ENCODE measurements at places on chromosomes 11 and 22.

- no peak for DNase-seq
Observed at GRCh38 chr22:41350087-41350486, 31.7 kb upstream of the TEF start.

DNA sequence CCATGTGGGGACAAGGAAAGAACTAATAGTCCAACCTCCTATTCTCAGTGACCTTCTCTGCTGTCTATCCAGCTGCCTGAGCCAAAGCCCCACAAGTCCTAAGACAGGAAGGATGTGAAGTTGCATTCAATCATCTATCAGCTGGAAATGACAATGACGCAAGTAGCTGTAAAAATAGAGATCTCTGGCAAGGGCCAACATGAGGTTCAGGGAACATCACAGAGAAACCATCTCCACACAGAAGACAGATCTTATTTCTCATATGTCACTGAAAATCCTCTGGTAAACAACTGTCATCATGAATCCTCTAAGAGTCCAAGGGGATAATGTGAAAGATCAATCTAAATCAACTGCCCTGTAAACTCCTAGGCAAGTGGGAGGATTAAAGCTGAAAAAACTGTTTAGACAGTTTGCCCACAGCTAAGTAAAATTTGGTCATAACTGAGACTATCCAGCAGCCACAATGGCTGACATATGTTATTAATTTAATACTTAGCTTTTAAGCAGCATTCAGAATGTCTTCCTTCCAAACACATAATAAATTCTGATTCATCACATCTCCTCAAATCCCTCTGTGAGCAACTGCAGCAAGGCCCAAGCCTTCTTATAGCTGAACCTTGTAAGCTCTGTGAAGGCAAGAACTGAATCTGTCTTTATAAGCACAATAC is 52.1 kb downstream of the ALG9 start:
- DNase-seq = no peak

DNA sequence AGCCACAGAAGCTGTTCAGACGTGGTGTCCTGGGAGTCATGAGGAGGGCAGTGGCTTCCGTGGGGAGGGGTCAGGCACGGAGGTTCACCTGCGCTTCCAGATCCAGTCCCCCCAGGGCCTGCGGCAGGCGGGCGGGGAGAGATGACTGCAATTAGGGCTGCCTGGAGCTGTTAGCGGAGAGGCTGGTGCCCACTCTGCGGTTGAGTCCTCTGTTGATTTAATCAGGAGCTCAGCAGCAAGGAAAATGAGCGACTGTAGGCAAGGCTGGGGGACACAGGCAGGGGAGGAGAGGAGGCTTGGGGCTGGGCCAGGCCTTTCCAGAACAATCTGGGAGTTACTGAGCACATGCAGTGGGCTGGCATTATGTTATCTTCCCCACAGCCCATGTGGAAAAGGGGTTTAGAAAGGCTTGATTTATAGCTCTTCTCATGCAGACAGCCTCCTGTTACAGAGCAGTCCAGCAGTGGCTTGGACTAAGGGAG is 13.1 kb downstream of the PLCB3 start:
- no peak for DNase-seq

GRCh38 chr11:30128269-30128932 is 102.4 kb upstream of the FSHB start:
- DNase-seq = no peak

- no peak for DNase-seq
Observed at GRCh38 chr22:48636746-48637145, 1190.9 kb downstream of the BRD1 start.

GRCh38 chr22:31346255-31346732 is at the start of gene PATZ1:
Gene PATZ1, minus strand, starts transcription at chr22:31346346. Its CDS starts 744 bp downstream, at chr22:31345602.
- DNase-seq = peak; percentile 86

GRCh38 chr11:66688561-66689534 is 11.2 kb upstream of the RBM4B start:
- DNase-seq = no peak

DNA sequence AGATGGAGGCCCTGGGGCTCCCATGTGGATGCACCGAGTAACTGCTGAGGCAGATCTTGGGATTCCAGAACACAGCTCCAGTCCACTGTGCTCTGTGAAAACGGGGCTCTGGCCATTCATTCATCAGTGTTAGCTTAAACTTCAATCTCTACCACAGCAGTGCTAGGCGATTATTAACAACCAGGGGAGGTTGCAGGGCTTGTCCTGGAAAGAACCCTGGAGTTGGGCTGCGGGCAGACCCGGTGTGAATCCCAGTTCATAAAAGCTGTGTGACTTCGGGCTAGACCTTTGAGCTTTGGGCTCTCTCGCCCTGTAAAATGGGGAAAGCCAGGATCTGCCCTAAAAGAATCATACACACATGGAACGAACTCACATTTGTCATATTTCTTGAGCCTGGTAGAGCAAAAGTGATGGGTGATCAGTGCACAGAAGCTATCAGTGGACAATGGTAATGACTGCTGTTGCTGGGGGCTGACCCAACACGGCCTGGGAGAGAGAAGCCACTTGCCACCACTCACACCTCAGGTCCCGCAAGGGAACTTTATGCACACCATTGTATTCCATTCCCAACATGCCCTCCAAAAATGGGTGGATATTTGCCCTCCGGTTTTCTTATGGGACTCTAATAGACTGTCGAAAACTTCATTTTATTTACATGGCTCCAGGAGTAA is 15.6 kb upstream of the CRYBB3 start:
- DNase-seq = no peak

GRCh38 chr11:278001-278951 is at the start of gene NLRP6:
Gene NLRP6, plus strand, starts transcription at chr11:278407. Its CDS starts 163 bp downstream, at chr11:278570.
- DNase-seq = no peak

GRCh38 chr11:44993971-44994704 is 43.5 kb upstream of the TP53I11 start:
- peak; percentile 31 for DNase-seq

- peak; percentile 33 for DNase-seq
Observed at GRCh38 chr11:67613960-67614715, 7.4 kb downstream of the NDUFV1 start.

GRCh38 chr22:40331706-40332105 is 14.6 kb upstream of the ADSL start:
- no peak for DNase-seq
